MM.1S (cell line): ENCODE measurements at places on chromosomes 6 and 20.
A peak's percentile ranks its signal among the peaks of the same experiment; 100 is the strongest.

DNA sequence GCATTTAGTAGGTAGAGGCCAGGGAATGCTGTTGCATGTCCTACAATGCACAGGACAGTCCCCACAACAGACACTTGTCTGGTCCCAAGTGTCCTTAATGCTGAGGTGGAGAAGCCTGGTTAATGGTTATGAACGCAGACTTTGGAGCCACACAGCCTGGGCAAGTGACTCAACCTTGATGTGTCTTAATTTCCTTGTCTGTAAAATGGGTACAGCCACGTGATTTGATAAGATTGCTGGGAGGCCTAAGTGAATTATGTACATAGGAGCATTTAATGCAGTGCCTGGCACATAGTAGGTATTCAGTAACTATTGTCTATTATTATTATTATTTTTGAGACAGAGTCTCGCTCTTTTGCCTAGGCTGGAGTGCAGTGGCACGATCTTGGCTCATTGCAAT, 11.4 kb downstream of the KCNG1 start:
- no peak for DNase-seq

DNA sequence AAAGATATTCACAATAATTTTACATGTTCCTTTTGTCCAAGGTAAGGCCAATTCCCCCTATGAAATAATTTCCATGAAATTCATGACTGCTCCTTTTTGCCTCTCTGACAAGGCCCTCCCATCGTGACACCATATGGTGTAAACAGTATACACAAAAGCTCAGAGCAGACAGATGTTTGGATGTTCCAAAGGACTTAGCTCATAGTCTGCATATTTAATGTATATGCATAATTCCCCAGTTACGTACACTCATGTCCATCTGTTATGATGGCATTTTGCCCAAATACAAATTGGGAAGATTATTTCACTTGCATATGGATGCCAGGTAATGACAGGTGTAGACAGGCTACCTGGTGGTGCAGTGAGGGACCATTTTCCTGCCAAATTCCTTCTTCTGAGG, 376.5 kb downstream of the KHDRBS2 start:
- DNase-seq, result no peak

- peak; percentile 28 for DNase-seq
These were observed 94.5 kb downstream of the HTR1B start for GRCh38 chr6:77368660-77369313.

DNA sequence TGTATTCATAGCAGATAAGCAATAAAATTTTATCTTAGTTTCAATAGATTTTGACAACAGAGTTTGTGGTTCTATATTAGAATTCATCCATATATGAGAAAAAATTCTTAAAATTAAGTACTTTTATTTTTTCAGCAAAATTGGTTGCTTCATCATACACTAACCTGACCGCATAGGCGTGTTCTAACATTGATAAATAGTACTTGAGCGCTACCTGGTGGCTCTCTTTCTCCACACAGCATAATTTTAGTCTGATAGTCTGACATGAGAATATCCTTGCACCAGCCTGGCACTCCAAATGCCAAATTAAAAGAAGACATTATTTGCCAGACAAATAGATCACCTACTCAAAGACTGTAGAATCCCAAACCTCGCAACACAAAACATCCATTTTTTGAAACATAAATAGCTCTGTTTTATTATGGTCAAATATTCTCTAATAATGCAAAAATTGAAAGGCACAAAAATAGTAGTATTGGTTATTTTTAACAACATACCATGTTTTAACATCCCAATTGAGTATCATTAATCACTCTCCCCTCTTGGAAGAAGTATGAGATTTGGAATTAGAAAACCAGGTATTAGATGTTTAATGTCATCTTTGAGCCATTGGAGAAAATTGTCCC, 33.0 kb upstream of the FILIP1 start:
- DNase-seq, result peak; percentile 78

GRCh38 chr20:8464368-8464767, 332.3 kb downstream of the PLCB1 start:
- no peak for DNase-seq
